ENCODE measurements at places on chromosomes 7 and 10.

GRCh38 chr10:7507887-7508726 lies 97.3 kb upstream of the SFMBT2 start:
- no peak for DNase-seq

- DNase-seq, result no peak
These were observed 11.2 kb downstream of the IL2RA start for GRCh38 chr10:6050801-6051445.

DNA sequence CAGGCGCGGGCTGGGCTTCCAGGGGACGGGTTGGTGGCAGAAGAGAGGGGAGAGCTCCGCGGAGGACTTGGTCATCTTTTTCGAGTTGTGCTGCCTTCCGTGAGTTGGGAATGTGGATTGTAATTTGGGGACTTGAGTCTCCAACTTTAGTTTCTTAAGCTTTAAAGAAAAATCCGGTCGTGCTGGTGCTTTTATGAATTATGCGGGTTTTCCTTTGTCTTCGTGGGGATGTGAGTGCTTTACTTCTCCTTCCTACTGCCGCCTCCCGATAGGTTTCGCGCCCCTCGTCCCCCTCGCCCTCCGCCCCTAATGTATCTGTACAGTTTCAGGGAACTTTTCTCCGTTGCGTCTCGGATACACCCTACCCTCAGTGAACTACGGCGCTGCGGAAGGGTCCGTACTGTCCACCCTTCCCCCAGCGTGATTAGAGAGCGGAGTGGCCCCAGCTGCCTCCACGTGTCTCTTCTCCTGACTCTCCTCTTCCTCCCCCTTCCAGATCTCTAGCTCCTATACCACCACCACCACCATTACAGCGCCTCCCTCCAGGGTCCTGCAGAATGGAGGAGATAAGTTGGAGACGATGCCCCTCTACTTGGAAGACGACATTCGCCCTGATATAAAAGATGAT lies 649 bp downstream of the SCD start:
- DNase-seq, result no peak

DNA sequence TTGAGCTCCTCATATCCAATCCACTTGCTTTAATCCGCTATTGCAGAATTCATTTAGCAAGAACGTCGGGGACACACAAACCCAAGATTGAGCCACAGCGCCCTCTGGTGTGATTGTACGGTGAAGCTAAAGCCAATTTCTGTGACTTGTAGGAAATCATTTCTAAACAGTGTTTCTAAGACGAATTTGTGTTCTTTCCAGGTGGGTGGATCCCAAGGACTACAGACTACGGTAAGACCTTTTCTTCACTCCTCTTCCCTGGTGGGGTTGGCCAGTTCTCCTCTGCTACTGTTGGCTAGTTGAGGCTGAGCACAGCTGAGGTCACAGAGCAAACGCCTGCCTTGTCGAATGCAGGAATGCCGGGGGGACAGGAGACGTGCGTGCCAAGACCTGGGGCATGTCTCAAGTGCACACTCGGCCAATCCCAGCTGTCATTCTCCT lies 5.2 kb downstream of the DMBT1 start:
- DNase-seq, result peak; percentile 19

DNA sequence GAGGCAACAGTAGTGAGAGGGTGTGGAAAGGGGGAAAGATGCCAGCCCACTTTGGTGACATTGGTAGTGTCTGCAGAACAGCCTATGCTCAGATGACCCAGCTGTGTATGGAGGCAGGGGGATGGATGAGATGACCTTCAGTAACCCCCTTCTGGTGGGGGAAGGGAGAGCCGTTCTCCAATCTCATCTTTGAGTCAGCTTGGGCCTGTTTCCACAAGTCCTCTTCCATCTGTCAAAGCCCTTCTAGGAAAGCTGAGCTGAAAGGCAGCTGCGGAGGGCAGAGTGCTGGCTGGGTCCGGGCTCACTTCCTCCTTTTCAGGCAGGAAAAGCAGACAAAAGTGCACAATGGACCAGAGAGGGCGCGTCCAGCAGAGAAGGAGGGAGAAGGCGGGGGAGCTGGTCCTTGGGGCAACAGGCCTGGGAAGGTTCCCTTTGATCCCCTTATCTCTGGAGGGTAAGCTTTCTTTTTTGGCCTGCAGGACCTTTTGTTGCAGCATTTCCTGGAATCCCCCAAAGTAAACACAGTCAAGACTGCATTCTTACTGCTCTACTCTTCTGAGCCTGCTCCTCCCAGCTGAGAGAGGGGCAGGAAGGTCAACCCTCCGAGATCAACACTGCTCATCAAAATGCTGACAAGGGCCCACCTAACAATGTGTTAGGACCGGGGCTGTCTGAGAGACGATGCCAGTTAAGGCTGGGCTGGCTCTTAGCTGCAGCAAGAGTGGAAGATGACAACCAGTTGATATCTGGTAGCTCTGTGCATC lies 1.2 kb upstream of the LRMDA start:
- DNase-seq, result no peak

- DNase-seq, result no peak
These were observed 253.2 kb upstream of the SMIM30 start for GRCh38 chr7:113371416-113372043.

GRCh38 chr10:23396695-23397094 lies 42.2 kb upstream of the OTUD1 start:
- DNase-seq, result no peak

DNA sequence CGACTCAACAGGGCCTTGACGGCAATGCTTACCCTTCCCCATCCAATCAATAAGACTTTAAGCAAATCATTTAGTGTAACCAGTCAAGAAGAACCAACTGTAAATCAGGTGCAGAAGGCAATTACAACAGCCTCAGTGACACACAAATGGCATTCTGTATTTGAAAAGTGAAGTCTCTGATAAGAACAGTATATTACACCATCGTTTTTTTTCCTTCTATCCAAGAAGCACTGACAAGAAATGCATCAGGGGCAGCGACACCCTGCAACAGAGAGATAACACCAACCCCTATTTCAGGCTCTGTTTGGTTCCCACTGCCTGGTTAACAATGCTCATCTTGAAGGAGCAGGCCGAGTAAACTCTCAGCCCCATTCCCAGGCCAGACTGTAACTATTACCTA lies 204.0 kb upstream of the AOAH start:
- no peak for DNase-seq

DNA sequence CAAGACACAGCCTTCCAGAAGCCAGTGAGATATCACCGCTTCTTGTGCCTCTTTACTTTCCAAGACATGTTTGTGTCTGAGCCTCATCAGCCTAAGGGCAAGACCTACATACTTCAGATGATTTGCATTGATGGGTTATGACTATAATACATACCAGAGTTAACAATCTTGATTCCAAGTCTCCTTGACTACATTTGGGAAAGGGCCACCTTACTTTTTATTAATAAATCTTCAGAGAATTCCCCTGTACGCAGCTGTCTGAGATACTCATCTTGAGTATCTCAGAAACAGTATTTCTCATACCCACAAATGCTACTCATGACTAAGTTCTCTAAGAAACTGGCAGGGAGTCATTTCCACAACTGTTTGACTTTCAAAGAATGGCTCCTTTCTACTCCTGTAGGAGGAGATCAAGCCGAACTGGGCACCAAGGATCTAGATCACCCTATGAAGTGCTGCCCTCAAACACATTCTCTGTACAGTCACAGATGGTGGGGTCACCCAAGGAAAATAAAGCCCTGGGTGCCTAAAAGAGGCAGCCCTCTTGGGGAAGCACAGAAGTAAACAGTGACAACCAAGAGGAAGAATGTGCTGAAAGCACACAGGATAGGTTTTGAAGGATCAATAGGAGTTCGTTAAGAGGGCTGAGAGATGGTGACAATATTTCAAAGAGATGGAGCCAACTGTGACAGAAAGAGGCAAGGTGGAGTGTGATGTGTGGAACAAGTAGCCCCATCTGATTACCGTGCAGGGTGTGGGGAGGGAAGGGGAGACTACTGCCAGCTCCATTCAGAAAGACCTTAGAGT lies 138.9 kb downstream of the JAZF1 start:
- DNase-seq, result no peak

DNA sequence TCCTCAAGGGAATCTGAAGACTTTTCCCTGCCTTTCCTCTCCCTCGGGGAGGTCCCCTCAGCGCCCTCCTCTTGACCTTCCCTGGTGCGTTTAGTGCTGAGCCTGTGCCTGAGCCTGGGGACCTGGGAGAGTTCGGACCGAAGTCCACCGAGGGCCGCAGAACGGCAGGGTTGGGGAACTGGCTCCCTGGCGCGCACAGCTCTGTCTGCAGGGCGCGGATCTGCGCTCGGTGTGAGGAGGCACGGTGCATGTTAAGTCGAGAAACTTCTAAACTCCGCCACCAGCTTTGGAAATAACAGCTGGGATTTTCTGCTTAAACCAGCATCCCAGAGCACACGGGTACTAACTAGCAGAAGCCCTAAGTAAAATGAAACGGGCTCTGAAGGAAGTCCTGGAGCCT lies 44.2 kb upstream of the SLC29A4 start:
- DNase-seq, result no peak

DNA sequence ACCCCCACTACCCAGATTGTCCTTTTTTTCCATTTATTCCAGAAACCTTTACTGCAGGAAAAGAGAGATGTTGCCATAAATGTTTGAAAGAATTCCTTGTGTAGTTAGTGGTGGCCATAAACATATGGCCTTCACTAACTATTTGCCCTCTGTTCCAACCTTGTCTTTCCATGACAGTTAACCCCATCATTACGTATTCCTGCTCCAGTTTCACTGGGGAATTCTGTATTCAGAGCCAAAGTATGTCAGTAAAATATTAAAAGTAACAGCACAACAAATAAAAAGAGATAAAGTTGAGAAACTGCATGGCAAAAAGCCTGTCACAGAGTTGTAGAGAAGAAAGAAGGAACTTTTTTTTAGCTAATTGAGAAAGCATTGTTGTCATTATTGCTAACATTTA lies 261.3 kb downstream of the BICC1 start:
- no peak for DNase-seq

DNA sequence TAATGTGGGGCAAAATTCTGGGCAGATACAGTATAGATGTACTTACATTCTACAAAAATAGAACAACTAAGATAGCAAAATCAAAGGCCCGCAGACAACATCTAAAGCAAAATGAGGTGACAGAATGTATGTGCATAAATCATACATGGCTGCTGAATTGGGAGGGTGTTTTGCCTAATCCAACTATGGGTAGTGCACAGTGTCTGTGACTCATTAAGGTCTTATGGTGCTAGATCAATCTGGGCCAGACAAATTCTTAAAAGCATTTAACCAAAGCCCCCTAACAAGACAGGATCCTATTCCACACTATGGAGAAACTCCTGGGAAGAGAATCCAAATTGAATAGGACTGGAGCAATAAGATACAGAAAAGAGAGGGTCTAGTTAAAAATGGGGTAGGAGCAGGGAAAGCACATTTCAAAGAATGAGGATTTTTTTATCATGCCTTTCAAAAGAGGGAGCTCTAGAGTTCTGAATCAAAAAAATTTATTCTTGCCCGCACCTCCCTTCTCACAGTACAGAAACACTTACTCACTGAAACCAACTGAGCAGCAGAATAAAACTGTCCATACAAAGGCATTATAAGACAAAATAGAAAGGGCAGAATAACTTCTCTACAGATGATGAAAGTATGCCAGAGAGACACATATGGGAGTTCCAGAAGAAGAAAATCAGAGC lies 181.3 kb downstream of the RNLS start:
- DNase-seq, result no peak

DNA sequence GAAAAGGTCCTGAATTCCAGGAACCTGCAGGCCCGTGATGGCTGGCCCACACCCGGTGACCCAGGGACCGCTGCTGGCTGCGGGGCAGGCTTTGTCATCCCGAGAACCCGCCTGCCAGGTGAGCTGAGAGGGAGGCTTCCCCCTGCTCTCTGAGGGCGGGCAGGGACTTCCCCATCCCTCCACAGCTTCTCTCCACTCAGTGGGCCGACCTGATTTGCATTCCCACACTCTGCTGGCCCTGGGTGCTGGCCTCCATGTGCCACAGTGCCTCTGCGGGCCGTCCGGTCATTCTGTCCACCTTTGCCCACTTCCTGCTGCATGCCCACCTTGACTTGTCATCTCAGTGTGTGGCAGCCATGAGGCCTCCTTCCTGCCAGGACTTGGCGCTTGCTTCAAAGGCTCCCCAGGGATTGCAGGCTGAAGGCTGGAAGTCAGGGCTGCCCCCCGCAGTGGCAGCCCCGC lies 35.3 kb downstream of the PALD1 start:
- DNase-seq, result no peak

- no peak for DNase-seq
These were observed 32.6 kb downstream of the ARHGAP21 start for GRCh38 chr10:24690961-24691512.

- DNase-seq, result no peak
These were observed 5.2 kb upstream of the TAS2R40 start for GRCh38 chr7:143216686-143217085.

GRCh38 chr10:11875494-11876281 lies 52.5 kb downstream of the PROSER2 start:
- no peak for DNase-seq

DNA sequence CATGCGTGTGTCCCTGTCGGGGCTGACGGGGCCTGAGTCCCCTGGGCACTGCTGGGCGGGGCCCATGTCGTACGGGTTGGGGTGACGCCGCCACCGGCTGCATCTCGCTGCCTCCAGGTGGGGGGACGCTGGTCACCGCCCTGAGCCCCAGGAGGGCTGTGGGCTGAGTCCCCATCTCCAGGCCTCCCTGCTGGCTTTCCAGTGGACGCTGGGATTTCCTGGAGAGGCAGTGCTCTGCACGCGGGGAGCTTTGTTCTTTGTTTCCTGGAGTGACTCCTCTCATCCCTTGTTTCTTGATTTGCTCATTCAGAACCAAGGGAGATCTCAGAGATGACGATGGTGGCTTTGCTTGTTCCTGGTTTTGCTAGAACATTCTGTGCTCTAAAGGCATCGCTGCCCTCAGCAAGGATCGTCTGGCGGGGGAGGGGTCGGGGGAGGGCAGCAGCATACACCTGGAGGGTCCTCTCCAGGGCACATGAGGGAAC lies 21.0 kb downstream of the PWWP2B start:
- no peak for DNase-seq

DNA sequence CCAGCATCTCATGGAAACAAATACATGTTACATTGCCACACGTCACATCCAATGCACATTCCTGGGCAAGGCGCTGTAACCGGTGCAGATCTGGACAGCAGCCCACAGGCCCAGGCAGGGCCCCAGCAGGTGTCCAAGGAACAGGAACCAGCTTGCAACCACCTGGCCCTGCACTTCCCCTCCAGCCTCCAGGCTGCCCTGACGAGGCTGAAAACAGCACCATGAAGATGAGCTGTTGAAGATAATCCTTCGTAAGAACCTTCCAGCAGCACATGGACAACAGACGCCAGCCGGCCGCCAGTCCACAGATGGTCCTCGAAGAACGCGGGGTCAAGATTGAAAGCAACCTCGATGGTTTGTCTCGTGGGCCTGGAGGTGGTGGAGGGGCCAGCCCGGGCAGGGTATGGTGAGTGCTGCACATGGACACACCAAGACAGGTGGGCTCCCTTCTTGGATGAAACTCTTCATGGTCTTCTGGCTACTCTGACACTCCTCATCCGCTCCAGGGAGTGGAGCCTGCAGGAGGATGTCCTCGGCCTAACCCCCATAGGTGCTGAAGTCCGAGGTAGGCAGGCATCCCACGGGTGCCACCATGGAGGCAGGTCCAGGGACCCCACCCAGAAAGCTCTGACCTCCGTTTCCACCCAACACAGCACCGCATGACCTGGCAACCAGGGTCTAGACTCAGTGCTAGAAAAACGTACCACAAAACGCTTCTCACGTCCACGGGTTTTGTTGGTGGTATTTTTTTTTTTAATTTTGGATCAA lies 22.9 kb downstream of the PDGFA start:
- DNase-seq, result no peak

- no peak for DNase-seq
These were observed 25.8 kb upstream of the EGFR start for GRCh38 chr7:54992871-54993475.

GRCh38 chr7:69849268-69849667 lies 251.0 kb downstream of the AUTS2 start:
- no peak for DNase-seq

GRCh38 chr7:38630720-38631673 lies at the start of gene AMPH:
Gene AMPH, minus strand, starts transcription at chr7:38631373. Its CDS starts 22 bp downstream, at chr7:38631351.
- DNase-seq, result no peak
